ENCODE measurements at places on chromosomes 5 and 9. TPM values are rescaled to one million over a fixed set of nuclear protein-coding genes. Genes with fewer than 3 reads are reported as not detected.

CCDC69 gene
- 0.17 TPM for total RNA-seq

SH3GLB2 gene
- 48.0 TPM for total RNA-seq

PPIC gene
- 33.9 TPM for total RNA-seq

TRPM3 gene
- total RNA-seq: 0.17 TPM

MCIDAS gene
- 0.92 TPM for total RNA-seq

GLRA1 gene
- not detected for total RNA-seq

ANKRD55 gene
- not detected for total RNA-seq

TMOD1 gene
- not detected for total RNA-seq

GCNT1 gene
- total RNA-seq: 39.8 TPM

SOHLH1 gene
- not detected for total RNA-seq

KDM3B gene
- 42.7 TPM for total RNA-seq

All from mammary epithelial cell (primary cell).